Stimulated activated CD4-positive, alpha-beta T cell treated with anti-CD3 and anti-CD28 coated beads, TNF-alpha, amount 100 ng/mL, for 4 hours (primary cell): ENCODE measurements at places on chromosomes 4 and X.

- no peak for DNase-seq
Measured at GRCh38 chr4:42579903-42580302, 77.0 kb downstream of the ATP8A1 start.

GRCh38 chrX:129626026-129626425 is 28.7 kb downstream of the APLN start:
- no peak for DNase-seq

DNA sequence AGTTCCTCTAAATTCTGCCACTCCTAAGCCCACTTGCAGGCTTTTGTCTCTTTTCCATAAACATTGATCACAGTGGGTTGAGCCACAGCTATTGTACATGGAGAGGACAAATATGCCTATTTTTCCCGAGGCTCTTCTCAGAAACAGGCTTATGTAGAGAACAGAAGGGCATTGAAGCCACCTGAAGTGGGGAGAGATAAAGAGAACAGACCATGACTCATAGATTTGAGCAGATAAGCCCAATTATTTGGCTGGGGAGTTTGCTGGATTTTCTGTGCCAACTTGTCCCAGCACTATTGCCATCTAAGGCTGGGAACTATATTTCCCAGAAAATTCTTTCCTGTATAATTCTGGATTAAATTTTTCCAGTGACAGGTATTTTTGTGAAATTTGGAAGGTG is 446.1 kb upstream of the RPS6KA3 start:
- DNase-seq: no peak

GRCh38 chr4:121977251-121978171 is 25.7 kb upstream of the TRPC3 start:
- no peak for DNase-seq

DNA sequence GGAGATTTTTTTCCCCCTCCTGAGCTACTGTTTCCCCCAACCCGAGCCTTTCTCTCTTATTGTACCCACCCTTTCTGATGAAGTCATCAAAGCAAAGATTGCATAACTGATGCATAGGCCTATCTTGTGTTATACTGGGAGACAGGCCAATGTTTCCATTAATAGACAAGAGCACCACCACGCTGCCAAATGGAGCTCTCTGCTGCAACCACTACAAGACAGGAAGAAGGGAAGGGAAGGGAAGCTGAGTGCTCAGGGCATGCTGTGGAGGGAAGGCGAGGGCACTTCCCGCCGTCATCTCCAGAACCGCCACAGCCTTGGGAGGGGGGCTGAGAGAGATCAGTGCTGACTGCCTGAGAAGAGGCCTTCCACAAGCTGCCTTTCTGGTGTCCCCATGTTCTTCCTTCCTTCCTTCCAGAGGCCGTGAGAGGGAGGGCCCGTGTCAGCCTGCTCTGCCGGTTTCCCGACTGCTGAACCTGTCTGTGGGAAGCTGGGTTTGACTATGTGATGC is 75.0 kb downstream of the MGST2 start:
- DNase-seq: no peak

DNA sequence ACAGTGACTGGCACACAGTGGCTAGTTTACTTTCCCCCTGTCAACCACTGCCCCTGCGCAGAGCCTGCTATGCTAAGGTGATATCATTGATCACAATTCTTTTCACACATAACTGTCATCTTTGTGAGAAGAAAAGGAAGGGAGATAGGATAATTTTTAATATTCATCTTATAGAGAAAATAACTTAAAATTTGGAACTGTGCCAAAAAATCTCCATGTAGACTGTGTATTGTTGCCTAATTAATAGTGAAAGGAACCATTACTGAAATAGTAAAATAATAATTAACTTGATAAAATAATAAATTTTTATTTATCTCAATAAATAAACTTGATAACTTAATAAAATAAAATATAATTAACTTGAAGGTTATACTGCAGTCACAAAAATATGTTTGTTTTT is 1069.4 kb downstream of the C4orf33 start:
- DNase-seq: no peak

GRCh38 chr4:55530691-55531090 is 16.0 kb downstream of the CLOCK start:
- DNase-seq: no peak

GRCh38 chrX:20237864-20238263 is 28.8 kb downstream of the RPS6KA3 start:
- DNase-seq: no peak

- DNase-seq: no peak
Measured at GRCh38 chr4:72991873-72992272, 77.6 kb downstream of the COX18 start.

DNA sequence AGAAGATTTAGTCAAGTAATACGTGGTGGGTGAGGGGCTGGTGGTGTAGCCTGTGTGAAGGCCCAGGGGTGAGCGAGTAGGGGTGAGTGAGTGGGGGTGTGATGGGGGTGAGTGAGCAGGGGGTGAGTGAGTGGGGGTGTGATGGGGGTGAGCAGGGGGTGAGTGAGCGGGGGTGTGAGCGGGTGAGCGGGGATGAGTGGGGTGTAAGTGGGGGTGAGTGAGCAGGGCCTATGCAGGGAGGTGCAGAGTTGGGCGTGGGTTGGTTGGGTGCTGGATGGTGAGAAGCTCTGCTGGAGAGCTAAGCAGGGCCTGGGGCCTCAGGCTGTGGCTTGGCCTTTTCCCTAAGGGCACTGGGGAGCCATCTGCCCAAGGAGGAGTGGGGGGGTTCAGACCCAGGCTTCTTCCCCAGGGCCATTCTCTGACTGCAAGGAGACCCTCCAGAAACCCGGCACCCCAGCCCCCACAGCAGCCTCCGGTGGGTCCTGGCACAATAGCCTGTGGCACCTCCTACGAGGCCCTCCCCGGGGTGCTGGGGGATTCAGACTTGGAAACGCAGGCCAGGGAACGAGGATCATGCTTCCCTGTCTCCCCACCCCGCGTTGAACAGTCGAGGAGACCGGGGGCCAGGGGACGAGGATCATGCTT is 30.4 kb downstream of the SH3TC1 start:
- DNase-seq: peak; percentile 22

- no peak for DNase-seq
Measured at GRCh38 chr4:150402871-150403272, 179.1 kb upstream of the MAB21L2 start.

- DNase-seq: no peak
Measured at GRCh38 chrX:16977771-16978170, 31.3 kb downstream of the REPS2 start.

- DNase-seq: no peak
Measured at GRCh38 chr4:74948236-74948635, 15.3 kb downstream of the PARM1 start.

DNA sequence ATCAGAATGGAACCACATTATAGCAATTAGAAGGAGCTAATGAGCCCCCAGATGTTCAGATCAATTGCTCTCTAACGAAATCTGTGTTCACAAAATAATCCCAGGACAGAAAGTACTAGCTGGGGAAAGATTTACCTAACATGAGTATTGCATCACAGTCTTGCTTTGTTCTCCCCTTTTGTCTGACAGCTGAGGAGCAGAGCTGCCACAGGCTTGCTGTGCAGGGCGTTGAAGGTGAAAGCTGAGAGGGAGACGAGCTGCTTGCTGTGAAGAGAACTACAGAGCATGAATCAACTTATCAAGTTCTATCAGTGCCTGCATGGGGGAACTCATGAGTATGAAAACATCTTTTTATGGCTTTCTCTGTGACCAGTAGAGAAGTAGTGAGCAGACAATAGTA is 441.2 kb downstream of the CENPC start:
- no peak for DNase-seq

- DNase-seq: no peak
Measured at GRCh38 chr4:86549163-86549788, 44.8 kb upstream of the PTPN13 start.

GRCh38 chr4:6464842-6465588 is 7.4 kb downstream of the PPP2R2C start:
- DNase-seq: no peak

GRCh38 chrX:140733766-140734342 is 24.3 kb downstream of the LINC00632 start:
- no peak for DNase-seq

DNA sequence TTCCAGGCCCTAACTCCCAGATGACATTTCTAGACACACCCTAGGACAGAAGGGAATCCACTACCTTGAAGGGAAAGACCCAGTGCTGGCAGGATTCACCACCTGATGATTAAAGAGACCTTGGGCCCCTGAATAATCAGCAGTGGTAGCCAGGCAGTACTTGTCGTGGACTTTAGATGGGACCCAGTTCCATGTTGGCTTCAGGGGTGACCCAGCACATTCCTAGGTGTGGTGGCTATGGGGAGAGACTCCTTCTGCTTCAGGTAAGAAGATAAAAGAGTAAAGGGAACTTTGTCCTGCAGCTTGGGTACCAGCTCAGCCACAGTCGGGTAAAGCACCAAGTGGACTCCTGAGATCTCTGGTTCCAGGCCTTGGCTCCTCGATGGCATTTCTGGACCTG is 131.8 kb upstream of the S100G start:
- no peak for DNase-seq

- DNase-seq: no peak
Measured at GRCh38 chr4:99574530-99575324, at the start of gene MTTP. Gene MTTP, plus strand, starts transcription at chr4:99574824. Its CDS starts 86 bp downstream, at chr4:99574910.

DNA sequence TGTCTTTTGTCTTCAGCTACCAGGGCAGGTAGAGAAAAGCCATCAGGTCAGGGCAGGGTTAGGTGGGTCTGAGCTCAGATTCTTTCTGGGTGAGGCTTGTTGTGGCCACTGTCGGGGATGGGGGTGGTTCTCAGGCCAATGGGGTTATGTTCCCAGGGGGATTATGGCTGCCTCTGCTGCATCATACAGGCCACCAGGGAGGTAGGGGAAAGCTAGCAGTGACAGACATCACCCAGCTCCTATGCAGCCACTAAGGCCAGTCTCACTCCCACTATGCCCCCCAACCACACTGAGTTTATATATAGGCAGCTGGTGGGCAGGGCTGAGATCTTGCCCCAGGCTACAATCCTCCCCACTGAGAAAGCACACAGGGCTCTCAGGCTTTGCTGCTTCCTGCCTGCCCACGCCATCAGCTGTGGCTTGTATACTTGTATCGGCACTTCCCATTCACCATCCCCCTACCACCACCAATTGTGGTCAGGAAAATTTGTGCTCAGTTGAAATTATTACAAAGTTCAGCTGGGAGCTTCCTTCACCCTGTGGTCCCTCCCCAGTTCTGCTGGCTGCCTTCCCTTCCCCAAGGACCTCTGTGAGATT is 72.6 kb upstream of the PTPN13 start:
- no peak for DNase-seq

- no peak for DNase-seq
Measured at GRCh38 chrX:72367516-72367915, 61.8 kb upstream of the CITED1 start.

DNA sequence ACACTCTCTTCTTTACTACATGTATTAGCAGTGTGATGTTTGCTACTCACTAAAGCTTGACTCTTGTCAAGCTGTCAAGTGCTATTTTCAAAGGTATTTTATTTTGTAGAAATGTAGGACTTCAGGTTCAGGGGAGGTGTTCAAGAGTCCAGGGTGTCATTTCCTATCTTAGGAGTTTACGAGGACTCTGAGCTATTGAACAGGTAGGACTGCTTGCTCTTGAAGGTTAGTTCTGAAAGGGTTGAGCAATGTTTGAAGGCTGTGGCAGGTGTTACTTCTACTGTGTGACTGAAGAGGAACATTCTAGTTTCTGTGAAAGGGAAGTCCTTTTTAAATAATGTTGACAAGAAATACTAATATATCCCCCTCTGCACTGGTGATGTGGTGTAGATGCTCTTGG is 1151.2 kb downstream of the PDHA2 start:
- no peak for DNase-seq

DNA sequence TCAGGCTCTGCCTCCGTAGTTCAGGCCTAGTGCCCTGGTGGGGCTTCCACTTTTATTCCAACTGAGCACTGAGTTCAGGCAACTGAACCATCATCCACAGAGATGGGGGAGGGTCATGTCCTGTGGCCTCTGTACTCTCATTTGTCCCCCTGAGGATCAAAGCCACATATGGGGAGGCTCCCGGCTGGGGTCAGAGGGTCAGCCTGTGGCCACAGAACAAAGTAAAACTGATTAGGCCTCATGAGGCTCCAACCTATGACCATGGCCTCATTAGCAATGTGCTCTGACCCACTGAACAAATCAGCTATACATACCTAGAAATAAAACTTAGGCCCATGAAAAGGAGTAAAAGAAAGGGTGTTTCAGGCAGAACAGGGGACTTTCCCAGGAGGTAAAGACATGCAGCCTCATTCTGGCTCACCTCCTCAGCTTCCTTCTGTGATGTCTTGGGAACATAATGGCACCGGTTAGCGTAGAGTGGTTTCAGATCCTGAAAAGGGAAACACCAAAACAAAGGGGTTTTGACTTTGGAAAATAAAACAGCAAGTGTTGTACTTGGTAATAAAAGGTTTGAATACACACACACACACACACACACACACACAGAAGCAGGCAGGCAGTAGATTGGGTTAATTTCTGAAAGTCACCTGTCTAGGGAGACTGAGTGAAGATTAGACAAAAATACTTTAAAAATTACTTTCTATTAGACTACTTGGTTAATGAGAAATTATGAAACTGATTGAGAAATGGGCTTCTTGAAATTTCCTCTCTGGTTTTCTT is 24.3 kb downstream of the TMEM255A start:
- no peak for DNase-seq

GRCh38 chr4:44738615-44739014 is 12.3 kb upstream of the GNPDA2 start:
- no peak for DNase-seq

DNA sequence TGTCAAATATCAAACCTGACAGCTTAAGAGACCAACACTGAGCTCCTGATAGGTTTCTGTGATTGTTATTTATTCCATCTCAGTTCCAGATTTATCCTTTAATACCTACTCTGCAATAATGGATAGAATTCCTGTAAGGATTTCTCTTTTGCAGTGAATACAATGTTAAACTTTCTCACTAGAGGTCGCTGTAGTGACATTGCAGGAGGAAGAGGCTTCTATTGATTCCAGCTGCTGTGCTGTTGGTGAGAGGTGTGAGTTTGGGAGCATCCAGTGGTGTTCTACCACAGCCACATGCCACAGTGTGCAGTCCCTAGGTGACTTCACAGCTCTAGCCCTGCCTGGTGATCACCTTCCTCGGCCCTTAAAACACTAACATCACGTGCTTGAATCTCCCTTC is 34.6 kb upstream of the DCAF8L2 start:
- DNase-seq: no peak

GRCh38 chr4:186297013-186297645 is 31.1 kb downstream of the F11 start:
- no peak for DNase-seq
